Dorsolateral prefrontal cortex (tissue), 122 donors: ENCODE measurements at places on chromosomes 5 and 9.

- DNase-seq, result no peak
These were observed 1254.9 kb upstream of the WWC1 start for GRCh38 chr5:167036585-167036984.

DNA sequence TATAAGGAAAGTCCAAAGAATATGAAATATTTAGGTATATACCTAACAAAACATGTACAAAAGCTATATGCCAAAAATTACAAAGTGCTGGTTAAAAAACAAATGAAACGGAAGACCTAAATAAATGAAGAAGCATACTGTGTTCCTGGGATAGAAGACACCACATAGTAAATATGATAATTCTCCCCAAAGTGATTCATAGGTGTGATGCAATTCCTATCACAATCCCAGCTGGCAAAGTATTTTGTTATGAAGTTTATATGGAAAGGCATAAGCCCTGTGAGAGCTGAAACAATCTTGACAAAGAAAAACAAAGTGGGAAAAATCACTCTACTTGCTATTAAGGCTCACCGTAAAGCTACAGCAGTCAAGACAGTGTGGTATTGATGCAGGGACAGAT is 2.6 kb upstream of the SMIM23 start:
- no peak for DNase-seq

GRCh38 chr9:108612513-108612912 is 243.3 kb downstream of the ACTL7B start:
- no peak for DNase-seq

- DNase-seq, result no peak
These were observed 502.7 kb downstream of the TLE4 start for GRCh38 chr9:80074439-80074838.

GRCh38 chr5:58901271-58901670 is 318.4 kb downstream of the RAB3C start:
- DNase-seq, result no peak

- no peak for DNase-seq
These were observed 151.9 kb downstream of the MACROH2A1 start for GRCh38 chr5:135246923-135247795.

DNA sequence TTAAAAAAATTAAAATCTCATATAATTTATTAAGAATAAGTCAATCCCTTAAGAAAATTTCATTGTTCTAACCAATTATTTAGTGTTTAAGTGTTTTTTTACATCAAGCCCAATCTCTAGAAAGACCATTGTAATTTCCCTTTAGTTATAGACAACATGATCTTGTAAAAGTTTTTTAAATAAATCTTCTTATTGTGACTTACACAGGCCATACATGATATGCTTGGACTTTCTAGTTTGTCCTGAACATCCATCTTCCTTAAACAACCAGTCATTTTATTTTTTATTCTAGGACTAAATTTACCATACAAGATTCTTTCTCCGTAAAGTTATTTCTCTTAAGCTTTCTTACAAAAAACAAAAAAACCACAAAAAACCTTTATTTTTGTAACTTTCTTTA is 126.5 kb upstream of the MAST4 start:
- no peak for DNase-seq

DNA sequence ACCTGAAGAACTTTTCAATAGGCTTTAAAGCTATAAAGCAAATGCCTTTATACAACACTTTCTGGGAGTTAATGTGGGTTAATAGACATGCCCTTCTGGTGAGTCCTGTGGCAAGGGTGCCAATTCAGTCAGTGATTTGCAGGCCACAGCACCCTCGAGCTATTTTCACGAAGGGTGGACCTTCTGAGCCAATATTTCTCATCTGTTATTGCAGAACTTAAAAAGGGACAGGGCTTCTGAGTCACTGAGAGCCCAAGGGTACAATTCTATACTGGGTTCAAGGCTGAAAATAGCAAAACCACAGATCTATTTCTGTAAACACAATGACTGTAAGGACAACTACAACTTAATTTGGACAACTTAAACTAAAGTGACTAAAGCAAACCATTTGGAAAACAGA is 92.8 kb downstream of the GABRG2 start:
- DNase-seq, result no peak

DNA sequence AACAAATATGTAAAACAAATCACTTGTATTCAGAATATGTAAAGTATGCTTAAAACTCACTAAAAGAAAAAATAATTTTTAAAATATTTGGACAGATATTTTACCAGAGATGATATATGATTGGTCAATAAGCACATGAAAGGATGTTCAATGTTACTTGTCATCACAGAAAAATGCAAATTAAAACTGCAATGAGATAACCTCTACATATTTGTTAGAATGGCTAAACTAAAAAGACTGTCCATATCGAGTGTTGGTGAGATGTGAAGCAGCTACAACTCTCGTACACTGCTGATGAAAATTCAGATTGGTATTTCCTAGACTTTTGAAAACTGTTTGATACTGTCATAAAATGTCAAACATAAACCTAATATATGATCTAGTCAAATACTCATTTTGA is 685.1 kb downstream of the DTWD2 start:
- DNase-seq, result no peak

- DNase-seq, result no peak
These were observed 55.2 kb downstream of the SLC28A3 start for GRCh38 chr9:84285381-84285780.

DNA sequence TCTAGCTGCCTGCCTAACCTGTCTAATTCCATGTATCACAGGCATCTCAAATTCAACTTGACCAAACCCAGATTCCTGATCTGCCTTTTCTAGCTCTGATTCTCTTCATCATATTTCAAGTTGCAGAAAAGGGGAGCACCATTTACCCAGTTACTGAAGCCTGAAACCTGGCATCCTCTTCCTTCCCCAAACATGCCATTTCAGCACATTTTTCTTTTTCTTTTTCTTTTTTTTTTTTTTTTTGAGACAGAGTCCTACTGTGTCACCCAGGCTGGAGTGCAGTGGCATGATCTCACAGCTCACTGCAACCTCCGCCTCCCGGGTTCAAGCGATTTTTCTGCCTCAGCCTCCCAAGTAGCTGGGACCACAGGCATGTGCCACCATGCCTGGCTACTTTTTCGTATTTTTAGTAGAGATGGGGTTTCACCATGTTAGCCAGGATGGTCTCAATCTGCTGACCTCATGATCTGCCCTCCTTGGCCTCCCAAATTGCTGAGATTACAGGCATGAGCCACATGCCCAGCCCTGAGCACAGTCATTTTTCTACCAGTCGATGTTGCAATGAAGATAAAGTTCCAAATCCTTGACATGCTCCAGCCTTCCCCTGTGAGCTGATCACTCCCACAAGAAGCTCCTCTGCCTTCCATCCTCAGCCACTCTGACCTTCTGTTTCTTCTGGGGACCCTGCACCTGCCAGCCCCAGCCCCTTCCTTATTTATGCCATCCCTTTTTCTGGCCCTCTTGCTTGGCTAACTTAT is 32.2 kb downstream of the ACER2 start:
- DNase-seq, result no peak

DNA sequence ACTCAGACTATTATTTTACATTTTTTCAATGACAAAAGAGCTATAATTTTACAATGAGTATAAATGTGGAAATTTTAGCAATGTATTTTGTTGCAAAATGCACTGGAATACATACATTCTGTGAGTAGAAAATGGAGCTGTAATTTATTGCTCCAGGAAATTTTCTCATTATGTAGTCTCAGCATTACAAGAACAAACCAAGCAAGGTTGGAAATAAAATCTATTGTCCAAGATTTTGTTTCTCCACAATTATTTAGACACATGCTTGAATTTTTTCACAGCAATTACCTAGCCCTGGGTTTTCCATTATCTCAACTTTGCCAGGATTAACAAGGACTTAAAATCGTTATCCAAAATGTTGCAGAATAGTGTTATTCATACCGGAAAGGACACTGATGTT is 820.1 kb downstream of the CDH12 start:
- DNase-seq, result no peak

GRCh38 chr9:133552236-133552635 is 17.7 kb downstream of the ADAMTSL2 start:
- DNase-seq, result no peak

DNA sequence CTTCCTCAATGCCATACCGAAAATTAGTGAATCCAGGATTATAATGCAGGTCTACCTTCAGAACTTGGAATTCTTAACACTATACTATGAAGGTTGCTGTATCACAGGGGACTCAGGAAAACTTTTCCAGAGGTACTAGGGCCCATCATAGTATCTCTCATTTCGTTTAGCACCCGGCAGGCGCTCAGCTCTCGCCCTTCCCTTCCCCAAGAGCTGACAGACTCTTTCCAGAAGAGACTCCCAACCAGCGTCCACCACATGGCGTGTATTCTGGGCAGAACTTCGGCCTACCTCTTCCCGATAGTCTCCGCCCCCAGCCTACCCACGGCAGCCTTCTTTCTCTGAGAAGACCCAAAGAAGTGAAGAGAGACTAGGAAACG is 271 bp downstream of the NOL8 start:
- no peak for DNase-seq

GRCh38 chr5:172150514-172151425 is 37.3 kb downstream of the STK10 start:
- no peak for DNase-seq

DNA sequence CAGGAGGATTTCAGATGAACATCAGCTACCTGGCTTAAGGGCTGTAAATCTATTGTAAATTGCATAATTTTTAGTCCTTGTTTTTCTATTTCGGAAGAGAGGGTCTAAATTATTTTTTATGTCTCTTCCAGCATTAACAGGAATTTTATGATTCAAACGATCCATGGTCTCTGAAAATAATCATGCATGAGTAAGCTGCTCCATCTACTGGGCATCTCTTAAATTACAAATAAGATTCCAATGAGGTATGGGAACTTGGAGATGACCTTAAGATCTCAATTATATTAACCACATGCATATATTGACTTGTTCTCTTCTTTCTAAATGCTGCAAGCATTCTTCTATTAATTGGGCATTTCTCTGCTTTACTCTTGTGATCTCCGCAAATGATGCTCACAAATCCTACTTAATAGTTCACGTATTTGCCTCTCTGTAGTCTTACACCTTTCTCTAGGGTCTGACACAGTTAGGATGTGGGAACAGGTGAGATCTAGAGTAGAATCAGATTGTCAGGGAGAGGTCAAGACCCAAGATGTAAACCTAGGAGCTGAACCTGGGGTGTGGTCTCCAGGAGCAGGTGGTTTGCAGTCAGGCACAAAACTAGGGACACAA is 86.9 kb downstream of the NUDT12 start:
- DNase-seq, result no peak

GRCh38 chr9:84955971-84956370 is 286.4 kb downstream of the NTRK2 start:
- no peak for DNase-seq

DNA sequence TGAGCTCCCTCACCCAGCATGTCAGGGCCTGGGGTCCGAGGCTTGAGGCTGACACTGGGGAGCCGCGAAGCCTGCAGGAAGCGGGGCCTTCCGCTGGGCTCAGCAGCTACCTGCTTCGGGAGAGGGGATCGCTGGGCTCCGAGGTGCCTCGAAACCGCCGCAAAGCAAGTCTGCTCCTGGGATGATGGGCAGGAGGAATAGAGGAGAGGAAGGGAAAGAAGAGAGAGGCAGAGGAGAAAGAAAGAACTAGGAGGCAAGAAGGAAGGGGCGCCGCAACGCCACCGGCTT is 1.5 kb upstream of the PRDM12 start:
- no peak for DNase-seq

- DNase-seq, result no peak
These were observed 13.8 kb downstream of the CSNK1A1 start for GRCh38 chr5:149537374-149537975.

DNA sequence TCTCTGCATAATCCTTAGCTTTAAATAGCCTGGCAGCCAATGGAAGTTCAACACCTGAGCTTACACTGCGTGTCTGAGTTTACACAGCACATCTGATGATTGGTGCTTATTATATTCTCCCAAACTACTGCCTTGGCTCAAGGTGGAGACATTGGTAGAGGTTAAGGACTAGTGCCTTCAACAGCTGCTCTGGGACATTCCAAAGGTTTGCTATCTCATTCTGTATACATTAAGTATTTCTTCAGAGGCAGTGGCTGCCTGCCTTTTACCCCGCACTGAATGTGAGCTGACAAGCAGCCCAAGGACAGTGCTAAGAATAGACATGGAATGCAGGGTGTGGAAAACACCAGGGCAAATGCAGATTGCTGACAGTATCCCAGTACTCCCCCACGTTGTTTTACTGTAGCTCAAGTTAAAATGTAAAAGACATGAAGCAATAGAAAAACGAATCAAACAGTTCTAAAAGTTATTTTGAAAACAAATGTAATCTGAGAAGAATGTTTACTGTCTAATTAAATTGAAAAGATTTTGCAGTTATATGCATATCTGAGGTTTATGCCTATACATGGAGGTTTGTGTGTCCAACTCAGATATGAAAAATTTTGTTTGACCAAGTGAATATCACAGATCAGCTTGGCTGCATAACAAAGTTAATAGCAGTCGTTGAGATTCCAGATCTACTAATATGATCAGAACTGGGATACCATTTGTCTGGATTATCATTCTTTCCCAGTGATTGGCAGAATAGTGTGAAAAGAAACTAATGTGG is 1.8 kb downstream of the HSPB3 start:
- no peak for DNase-seq

GRCh38 chr5:113293975-113294310 is 140.8 kb downstream of the TSSK1B start:
- no peak for DNase-seq

DNA sequence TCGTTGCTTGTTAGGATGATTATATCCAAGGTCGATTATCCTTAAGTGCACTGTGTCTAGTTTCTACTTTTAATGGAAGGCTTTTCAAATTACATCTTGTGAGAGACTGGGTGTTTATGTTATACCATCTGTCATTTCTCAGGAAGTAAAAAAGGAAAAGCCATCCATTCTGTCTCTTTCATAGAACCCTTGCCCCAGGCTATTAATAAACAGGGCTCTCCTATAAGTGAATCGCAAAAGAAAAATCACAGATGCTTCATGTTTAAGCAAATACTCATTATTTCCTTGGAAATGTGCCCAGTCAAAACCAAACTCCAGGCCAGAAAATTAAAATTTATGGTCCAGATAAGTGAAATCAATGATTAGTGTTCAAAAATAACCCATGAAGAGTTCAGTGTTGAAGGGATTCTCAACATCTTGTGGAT is 58.1 kb downstream of the STARD4 start:
- DNase-seq, result no peak

DNA sequence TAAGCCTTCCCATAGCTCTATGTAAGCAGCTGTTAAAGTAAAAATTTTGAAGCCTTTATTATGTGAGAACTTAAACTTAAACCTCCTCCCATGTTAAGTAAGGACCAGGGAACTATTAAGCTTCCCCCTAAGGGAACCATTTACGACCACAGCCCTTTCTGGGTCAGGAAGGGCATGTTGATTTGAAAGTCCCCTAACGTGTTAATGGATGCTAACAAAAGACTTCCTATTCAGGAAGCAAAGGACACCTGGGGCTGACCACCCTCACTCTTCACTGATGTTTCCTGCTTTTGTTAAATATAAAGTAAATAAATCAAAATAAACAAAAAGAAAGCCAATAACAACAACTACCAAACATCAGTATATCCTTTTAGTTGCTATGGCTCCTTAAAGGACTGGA is 170.6 kb upstream of the RFX3 start:
- DNase-seq, result no peak

GRCh38 chr5:149493316-149493715 is 57.9 kb downstream of the CSNK1A1 start:
- no peak for DNase-seq
